Left ventricle myocardium inferior (tissue), 1 donor: ENCODE measurements at places on chromosomes 12 and 14.

DNA sequence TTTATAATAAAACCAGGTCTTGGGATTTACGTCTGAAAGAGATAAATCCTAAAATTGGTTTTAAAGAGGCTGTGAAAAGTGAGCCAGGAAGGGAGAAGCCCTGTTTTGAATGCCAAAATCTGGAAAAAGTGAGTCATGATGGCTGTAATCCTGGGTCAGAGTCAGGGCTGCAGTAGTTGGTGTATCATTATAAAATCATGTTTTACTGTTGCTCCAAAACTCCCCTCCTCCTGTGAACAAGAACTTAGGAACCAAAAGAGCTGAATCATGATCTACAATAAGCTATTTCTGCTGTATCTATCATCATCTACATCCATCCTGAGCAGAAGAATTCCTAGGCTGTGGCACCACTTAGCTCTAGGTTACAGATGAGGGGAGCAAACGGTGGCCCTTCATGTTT, 79.3 kb downstream of the LMO3 start:
- H3K27ac ChIP-seq = no peak overlapping the region
- H3K4me3 ChIP-seq = no peak overlapping the region
- no peaks in the 10 kb centered on the region for H3K36me3 ChIP-seq
- no peaks in the 10 kb centered on the region for H3K4me1 ChIP-seq

- no peaks in the 10 kb centered on the region for H3K4me1 ChIP-seq
- DNase-seq = no peak
- no peak overlapping the region for H3K4me3 ChIP-seq
- no peaks in the 10 kb centered on the region for H3K36me3 ChIP-seq
- no peaks in the 10 kb centered on the region for H3K27me3 ChIP-seq
Observed at GRCh38 chr12:39239490-39240486, 203.1 kb downstream of the KIF21A start.

GRCh38 chr14:103696070-103696402, 19.2 kb downstream of the XRCC3 start:
- peak; percentile 12 for DNase-seq
- no peak overlapping the region for H3K4me3 ChIP-seq
- H3K4me1 ChIP-seq = peaks cover 58% of the 10 kb centered on the region
- H3K27me3 ChIP-seq = no peaks in the 10 kb centered on the region
- peak overlapping the region; percentile 76 for H3K27ac ChIP-seq
- H3K36me3 ChIP-seq = peaks cover 68% of the 10 kb centered on the region

GRCh38 chr14:19902409-19902808, 18.0 kb upstream of the OR4K5 start:
- no peak for DNase-seq
- no peaks in the 10 kb centered on the region for H3K36me3 ChIP-seq
- H3K27ac ChIP-seq = no peak overlapping the region
- no peak overlapping the region for H3K4me3 ChIP-seq
- H3K27me3 ChIP-seq = no peaks in the 10 kb centered on the region

GRCh38 chr12:99111600-99111999, 466.5 kb downstream of the APAF1 start:
- no peak overlapping the region for H3K4me3 ChIP-seq
- H3K27me3 ChIP-seq = no peaks in the 10 kb centered on the region
- no peak for DNase-seq
- H3K4me1 ChIP-seq = no peaks in the 10 kb centered on the region
- no peak overlapping the region for H3K27ac ChIP-seq
- H3K36me3 ChIP-seq = no peaks in the 10 kb centered on the region

- DNase-seq = no peak
- H3K27ac ChIP-seq = no peak overlapping the region
Observed at GRCh38 chr14:51337520-51337919, 97.5 kb downstream of the TMX1 start.

DNA sequence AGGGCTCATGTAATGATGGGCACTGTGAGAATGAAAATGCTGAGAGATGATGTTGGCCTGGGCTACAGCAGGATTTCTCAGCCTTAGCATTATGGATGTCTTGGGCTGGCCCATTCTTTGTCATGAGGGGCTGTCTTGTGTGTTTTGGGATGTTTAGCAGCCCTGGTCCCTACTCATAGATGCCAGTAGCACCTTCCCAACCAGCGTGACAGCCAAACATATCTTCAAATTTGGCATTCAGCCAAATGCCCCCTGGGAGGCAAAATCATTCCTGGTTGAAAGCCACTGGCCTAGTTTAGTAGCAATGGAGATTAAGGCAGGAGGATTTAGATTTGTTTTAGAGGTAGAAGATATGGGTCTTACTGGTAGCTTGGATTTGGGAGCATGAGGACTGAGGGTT, 26.6 kb downstream of the UBE3B start:
- no peak for DNase-seq
- no peaks in the 10 kb centered on the region for H3K27me3 ChIP-seq
- no peaks in the 10 kb centered on the region for H3K4me1 ChIP-seq
- H3K4me3 ChIP-seq = no peak overlapping the region
- H3K27ac ChIP-seq = no peak overlapping the region

DNA sequence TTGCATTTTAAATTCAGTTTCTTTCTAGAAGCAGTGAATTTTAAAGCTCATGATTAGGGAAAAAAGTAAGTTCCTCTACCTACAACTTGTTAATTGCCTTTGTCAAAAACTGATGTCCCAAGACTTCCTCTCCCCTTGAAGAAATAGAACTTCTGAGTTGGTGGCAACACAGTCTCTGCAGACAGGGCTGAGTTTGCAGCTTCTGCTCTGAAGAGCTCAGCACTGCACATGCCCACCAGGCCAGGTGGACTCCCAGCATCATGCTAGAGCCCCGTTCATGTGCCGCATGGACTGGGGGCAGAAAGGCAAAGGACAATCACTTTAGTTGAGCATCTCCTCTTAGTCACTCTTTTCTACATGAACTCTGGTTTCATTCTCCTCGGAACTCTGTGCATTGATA, 620.1 kb downstream of the VRK1 start:
- no peak overlapping the region for H3K4me3 ChIP-seq
- no peak overlapping the region for H3K27ac ChIP-seq
- DNase-seq = no peak
- H3K36me3 ChIP-seq = no peaks in the 10 kb centered on the region
- peaks cover 13% of the 10 kb centered on the region for H3K4me1 ChIP-seq

DNA sequence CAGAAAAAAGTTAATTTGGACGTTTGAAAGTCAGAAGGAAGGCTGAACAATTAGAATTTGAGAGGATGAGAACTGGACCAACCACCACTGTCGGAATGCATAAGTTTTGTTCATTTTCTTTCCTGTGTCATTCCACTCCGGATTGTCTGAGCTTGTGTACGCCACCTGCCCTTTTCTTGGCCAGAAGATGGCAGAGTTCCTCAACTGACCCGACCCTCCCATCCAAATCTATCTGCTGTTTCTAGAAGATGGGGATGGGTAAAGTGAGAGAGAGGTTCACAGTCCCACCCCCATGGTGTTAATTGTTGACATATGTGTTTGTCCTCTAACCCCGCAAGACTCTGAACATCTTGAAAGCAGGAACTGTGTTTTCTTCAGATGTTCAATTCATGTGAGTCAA, 388.0 kb downstream of the VRK1 start:
- H3K4me3 ChIP-seq = no peak overlapping the region
- H3K27ac ChIP-seq = no peak overlapping the region
- H3K4me1 ChIP-seq = no peaks in the 10 kb centered on the region
- H3K36me3 ChIP-seq = no peaks in the 10 kb centered on the region
- H3K27me3 ChIP-seq = peaks cover 31% of the 10 kb centered on the region
- DNase-seq = no peak

GRCh38 chr12:120936197-120936596, 32.0 kb upstream of the SPPL3 start:
- no peaks in the 10 kb centered on the region for H3K4me1 ChIP-seq
- peaks cover 22% of the 10 kb centered on the region for H3K27me3 ChIP-seq
- H3K36me3 ChIP-seq = no peaks in the 10 kb centered on the region
- no peak overlapping the region for H3K4me3 ChIP-seq
- peak overlapping the region; percentile 19 for H3K27ac ChIP-seq
